Effector CD8-positive, alpha-beta T cell (primary cell): ENCODE measurements at places on chromosomes 3 and 15.

DNA sequence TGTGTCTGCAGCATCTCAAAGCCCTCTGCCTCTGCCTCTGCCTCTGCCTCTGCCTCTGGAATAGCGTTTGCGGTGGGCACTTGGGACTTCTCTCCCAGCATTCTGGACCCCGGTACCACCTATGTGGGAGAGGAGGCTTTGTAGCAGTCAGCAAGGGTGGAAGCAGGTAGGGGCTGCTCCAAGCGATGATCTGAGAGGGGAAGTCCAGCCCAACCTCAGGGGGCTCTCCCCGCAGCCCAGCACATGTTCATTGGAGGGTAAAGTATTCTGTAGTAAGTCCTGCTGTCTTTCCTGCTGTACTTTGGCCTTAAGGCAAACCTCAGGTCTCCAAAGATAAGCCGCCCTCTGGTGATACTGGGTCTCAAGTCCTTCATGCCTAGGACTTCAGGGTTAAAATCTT, 68.6 kb downstream of the FAM174B start:
- DNase-seq, result no peak

DNA sequence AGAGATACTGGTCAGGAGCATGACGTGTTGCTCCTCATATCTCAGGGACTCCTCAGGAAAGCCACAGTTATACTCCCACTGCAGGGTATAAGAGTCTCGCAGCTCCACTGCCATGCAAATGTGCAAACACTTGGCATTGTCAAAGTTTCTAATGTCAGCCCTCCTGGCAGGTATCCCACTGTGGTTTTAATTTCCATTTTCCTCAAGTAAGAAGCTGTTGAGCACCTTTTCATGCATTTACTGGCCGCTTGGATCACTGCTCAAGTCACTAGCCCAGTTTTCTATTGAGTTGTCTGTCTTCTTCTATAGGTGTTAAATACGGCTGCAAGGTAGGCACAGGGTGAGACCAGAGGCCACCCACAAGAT, 41.9 kb upstream of the GRIP2 start:
- DNase-seq, result no peak

DNA sequence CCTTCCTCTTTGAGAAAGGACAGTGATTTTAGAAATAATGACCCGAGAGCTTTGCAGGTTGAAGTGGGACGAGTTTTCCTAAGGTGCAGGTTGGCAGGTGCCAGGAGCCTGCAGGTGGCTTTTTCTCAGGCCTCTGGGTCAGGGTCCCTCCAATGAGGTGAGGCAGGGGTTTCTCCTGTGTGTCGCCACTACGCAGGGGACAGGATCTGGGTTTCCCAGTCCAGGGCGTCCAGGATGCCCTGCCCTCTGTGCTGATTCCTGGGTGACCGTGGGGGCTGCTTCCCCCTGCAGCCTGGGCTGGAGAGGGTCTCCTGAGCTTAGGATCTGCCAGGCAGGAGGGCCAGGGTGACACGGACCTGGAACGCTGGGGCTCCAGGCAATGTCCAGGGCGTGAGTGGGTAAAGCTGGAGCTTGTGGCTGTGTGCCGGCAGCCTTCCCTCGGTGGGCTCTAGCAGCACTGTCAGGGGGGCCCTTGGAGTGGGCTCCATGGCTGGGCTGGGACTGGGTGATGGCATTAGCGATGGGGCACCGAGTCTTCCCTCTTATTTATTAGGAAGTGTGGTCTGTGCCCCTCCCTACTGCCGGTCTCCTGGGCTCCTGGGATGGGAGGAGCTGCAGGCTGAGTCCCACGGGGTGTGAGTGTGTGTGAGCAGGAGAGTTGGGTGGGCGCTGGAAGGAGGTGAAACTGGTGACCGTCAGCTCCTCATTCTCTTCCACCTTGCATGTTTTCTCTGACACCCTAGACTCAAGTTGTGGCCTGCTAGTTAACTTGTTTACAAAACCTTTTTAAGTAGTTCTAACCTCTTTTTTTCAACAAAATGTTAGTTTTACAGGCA, 1.8 kb downstream of the APBA2 start:
- no peak for DNase-seq

DNA sequence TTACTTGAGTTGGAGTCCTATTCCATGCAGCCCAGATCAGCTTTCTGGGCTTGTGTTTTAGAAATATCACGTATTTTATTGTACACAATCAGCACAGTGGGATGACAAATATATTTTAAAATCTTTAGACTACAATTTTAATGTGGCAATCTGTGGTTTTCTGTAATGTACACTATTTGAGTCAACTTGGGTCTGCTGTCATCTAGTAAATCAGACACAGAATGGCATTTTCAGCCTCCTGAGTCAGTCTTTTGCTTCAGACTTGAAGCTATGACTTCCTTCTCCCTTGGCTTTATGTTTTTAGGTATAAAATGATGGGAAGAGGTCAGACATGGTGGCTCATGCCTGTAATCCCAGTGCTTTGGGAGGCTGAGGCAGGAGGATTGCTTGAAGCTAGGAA, 232.1 kb downstream of the NECTIN3 start:
- DNase-seq, result no peak

DNA sequence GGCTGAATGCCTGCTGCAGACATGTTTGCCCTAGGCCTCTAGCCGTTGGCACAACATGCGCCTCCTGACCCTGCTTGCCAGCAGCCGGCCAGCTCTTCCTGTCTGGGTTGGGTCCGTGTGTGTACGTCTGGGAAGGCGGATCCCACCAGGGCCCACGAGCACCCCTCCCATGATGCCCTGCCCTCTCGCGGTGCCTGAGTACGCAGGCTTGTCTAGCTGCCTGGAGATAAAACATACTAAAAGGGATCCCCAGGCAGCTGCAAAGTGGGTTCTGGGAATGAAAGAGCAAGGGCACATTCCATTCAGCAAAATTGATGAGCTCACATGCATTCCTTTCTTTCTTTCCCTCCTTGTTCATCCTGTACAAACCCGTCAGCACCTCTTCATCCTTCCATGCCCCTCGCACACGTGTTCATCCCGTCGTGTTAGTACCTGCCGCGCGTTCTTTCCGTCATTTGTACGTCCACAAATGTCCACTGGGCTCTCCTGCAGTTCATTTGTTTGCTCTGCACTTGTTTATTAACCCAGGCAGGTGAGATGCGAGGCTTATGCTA, 74.3 kb downstream of the FBLN2 start:
- DNase-seq, result no peak
